ENCODE measurements at places on chromosomes 12 and 14. TPM values are rescaled to one million over a fixed set of nuclear protein-coding genes. Genes with fewer than 3 reads are reported as not detected.
A peak's percentile ranks its signal among the peaks of the same experiment; 100 is the strongest.

Gene PMEL
- total RNA-seq, result 1.7 TPM

Gene PIANP
- 0.63 TPM for total RNA-seq

Gene ENDOU
- 0.91 TPM for total RNA-seq

Gene ADCY6
- 66.9 TPM for total RNA-seq

Gene KITLG
- 125 TPM for total RNA-seq

Gene TNS2
- total RNA-seq, result 179 TPM

Gene MAP3K9
- 8.3 TPM for total RNA-seq

Gene PTHLH
- 0.72 TPM for total RNA-seq

Gene LAG3
- total RNA-seq, result 1.3 TPM

- DNase-seq, result peak; percentile 33
Observed at GRCh38 chr14:23365036-23365731, at the start of gene EFS. TSS of gene EFS (minus strand) at chr14:23365172. CDS start at chr14:23365025, 147 bp downstream.

DNA sequence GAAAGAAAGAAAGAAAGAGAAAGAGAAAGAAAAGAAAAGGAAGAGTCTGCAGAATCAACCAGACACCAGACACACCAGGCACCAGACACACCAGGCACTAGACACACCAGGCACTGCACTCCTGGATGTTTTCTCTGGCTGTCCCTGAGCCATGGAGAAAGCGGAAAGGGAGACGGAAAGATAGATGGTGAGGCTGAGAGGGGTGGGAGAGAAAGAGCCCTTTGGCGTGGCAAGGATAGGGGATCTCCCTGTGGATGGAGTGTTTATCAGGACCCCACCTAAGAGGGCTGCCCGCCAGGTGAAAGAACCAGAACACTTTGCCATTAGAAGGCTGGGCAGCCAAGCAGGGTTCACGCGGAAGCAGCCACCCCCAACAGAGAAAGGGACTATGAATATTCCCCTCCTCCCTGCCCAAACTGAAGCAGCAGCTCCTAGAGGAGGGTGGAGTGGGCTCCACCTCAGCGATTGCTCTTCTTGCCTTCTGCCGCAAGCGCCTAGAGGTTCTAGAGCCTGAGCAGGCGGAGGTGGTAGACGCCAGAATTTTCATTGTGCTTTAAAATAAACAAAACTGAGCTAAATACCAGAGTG is 13.4 kb downstream of the ST8SIA1 start:
- no peak for DNase-seq

GRCh38 chr12:122024132-122024785 is 2.6 kb downstream of the BCL7A start:
- DNase-seq, result no peak

- DNase-seq, result no peak
Observed at GRCh38 chr14:95329941-95330340, 10.2 kb upstream of the CLMN start.

DNA sequence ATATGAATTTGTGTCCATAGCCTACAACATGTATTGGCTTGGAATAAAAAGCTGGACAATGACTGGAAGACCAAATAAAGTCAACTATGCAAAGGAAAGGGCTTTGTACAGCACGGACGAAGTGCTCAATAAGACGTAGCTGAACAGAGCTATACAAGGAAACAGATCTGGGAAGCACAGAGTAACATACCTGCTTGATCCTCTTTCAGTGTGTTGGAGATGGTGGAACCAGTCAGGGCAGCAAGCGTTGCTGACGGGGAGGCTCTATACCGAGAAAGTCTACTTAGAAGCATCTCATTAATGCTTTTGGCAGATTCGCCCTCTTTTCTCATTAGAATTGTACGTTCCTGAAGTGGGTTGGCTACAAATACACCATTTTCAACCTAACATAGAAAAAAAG is 99.3 kb downstream of the HECTD4 start:
- no peak for DNase-seq

DNA sequence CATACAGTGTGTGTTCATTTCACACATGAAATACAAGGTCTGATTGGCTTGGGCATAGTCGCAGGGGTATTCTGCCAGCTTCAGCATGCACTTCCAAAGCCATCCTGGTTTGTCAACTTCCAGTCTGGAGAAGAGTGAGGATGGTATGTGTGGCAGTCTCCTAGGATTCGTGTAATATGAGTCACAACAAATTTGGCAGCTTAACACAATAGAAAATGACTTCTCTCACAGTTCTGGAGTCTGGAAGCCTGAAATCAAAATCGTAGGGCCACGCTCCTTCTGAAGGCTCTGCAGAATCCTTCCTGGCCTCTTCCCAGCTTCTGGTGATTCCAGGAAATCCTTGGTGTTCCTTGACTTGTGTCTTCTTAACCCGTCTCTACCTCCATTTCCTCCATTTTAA is 167.5 kb downstream of the PPM1H start:
- DNase-seq, result no peak

DNA sequence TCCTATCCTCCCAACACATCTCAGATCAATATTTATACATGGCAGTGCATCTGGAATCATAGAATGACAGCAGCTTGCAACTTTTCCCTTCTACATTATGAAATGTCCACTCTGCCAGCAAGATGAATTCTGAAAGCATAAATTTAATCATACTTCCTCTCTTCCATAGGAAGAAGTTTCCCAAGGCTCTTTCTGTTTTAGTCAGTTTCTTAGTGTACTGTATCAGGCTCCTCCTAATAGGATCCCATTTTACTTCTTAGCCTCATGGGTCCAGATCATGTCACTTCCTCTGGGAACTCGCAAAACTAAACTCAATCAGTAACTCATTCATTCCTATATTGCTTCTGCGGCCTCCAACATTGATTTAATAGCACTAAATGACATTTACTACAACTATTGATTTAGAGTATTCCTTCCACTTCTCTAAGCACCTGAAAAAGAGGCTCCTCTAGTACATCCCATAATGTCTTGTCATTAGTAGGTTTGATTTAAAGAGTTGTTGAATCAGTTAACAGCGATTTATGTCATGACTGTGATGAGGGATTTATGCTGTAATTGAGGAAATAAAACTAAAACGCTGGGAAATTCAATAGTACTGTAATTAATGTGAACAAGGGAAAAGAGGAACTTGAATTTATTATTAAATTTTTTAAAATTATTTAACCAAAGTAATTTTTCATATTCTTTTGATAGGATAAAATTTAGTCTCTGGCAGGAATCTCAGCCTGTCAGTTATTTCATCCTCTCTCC is 4.0 kb downstream of the CLEC1A start:
- DNase-seq, result no peak

GRCh38 chr14:72948481-72949138 is 22.3 kb downstream of the DCAF4 start:
- DNase-seq, result peak; percentile 68

DNA sequence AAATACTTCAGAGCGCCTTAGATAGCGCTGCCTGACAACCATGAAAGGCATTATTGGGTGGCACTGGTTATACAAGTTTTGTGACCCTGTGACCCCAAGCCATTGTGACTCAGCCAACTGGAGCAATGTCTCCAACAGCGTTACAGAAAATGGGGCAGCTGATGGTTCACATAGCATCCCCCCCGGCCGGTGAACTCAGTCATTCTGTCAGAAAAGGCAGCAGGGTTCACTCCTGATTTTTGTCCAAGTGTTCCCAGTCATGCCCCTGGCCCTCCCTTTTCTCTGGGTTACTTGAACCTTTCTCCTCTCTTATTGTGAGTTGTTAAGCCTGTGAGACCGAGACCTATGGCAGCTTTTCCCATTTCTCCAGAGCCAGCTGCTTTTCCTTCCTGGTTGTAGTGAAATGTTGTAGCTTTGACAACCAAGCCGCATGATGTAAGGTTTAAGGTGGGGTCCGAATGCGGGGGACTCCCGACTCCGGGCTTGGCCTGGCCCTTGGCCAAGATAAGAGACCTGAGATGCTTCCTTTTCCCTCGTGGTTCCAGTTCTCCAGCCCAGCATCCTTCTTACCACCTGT is 22.0 kb downstream of the CD9 start:
- DNase-seq, result no peak

DNA sequence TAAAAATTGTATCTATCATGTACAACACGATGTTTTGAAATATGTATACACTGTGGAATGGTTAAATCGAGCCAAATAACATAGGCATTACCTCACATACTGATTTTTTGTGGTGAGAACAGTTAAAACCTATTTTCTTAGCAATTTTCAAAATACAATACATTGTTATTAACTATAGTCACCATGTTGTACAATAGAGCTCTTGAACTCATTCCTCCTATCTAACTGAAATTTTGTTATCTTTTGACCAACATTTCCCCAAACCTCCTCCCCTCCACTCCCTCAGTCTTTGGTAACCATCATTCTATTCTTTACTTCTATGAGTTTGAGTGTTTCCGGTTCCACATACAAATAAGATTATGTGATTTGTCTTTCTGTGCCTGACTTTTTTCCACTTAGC is 6.8 kb upstream of the SLC38A2 start:
- no peak for DNase-seq

- DNase-seq, result no peak
Observed at GRCh38 chr12:59484575-59484974, 111.3 kb upstream of the SLC16A7 start.

DNA sequence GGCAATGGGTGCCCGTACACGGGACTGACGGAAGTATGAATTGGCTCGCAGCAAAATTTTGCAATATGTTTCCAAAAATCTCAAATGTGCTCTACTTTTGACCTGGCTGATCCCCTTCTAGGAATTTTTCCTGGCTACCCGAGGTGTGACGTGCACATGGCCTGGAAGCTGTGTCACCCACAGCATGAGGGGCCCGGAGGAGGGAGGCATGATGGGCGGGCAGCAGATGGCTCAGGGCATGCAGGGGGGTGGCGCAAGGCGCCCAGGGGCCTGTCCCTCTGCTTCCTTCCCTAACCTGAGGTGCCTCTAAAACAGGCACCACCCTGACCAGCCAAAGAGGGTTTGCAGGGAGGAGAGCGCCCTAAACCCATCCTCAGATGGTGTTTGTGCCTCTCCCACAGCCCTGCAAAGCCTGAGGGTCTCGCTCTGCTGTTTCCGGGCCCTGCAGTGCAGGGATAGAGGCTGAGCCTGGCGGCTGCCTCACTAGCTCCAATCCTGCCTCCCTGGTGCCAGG is 6.7 kb downstream of the GPR132 start:
- DNase-seq, result no peak

- DNase-seq, result peak; percentile 68
Observed at GRCh38 chr14:75428230-75429104, 645 bp downstream of the JDP2 start.

GRCh38 chr12:7729746-7730145 is 17.4 kb downstream of the CLEC4C start:
- DNase-seq, result no peak

DNA sequence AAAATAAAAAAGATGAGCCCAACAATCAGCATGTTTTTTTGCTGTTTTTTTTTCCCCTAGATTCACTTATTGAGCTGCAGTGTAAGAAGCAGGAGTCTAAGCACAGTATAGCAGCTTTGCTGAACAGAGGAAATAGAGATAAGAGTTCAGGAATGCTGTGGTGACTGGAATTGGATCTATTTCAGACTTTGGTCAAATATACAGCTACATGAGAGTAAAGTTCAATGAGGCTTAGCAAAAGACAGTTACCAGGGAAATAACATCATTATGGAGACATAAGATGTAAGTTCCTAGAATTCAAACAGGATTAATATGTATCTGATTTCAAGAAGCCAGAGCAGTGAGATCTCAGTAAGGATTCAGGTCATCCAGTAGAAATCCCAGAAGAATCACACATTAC is 613.0 kb downstream of the RPS29 start:
- peak; percentile 32 for DNase-seq

GRCh38 chr12:27545665-27546064 is 21.7 kb downstream of the PPFIBP1 start:
- DNase-seq, result no peak
